ENCODE measurements at places on chromosomes 2 and 18. TPM values are rescaled to one million over a fixed set of nuclear protein-coding genes. Genes with fewer than 3 reads are reported as not detected.

CCDC141 gene
- 6.5 TPM for total RNA-seq

DNA sequence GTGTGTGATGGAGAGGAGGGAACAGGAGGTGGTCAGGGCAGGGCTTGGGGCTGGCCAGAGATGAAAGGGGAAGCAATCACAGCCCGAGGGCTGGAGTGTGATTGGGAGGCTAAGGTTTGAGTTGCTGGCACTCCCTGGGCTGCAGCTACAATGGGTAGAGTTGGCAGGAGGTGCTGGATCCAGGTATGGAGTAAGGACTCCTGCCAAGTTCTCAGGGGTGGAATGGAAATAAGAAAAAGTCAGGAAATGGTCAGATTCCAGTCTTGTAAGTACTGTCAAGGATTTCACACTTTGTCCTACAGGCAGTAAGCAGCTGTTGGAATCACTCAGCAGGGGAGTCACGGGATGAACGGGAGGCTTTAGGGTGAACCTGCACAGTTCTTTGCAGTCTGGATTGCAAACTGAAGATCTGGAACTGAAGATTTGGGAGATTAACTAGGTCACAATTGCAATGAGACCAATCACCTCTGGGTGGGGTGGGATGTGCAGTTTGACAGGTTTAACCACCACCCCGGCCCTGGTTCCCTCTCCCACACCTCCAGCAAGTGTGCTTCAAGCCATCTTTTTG, 10.9 kb upstream of the INPP5D start:
- DNase-seq = no peak

PREB gene
- 63.2 TPM for total RNA-seq

HOXD8 gene
- not detected for total RNA-seq

ANTXR1 gene
- total RNA-seq = 0.09 TPM

PPP4R1 gene
- total RNA-seq = 31.4 TPM

- no peak for DNase-seq
Observed at GRCh38 chr2:134865067-134865787, 26.8 kb downstream of the ACMSD start.

ANKRD44 gene
- 132 TPM for total RNA-seq

DNA sequence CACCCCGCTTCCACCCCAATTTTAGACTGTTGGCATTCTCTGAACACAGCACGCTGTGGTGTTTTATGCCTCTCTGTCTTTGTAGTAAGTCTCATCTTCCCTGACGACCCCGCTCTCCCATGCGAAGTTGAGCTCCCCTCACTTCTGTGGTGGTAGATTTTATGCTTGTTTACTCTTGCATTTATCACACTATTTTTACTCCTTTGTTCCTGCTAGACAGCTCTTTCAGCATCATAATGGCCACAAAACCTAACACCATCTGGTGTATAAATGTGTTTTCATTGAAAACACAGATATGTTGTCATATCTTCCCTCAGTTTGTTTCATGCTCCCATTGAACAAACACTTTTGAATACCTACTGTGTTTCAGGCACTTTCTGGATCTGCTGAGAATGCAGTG, 57.1 kb downstream of the PKP4 start:
- no peak for DNase-seq

All from activated CD8-positive, alpha-beta T cell treated with anti-CD3 and anti-CD28 coated beads for 36 hours (primary cell).